ENCODE measurements at places on chromosomes 2 and 18.

GRCh38 chr2:127188797-127189196, 31.3 kb downstream of the CYP27C1 start:
- DNase-seq: no peak

DNA sequence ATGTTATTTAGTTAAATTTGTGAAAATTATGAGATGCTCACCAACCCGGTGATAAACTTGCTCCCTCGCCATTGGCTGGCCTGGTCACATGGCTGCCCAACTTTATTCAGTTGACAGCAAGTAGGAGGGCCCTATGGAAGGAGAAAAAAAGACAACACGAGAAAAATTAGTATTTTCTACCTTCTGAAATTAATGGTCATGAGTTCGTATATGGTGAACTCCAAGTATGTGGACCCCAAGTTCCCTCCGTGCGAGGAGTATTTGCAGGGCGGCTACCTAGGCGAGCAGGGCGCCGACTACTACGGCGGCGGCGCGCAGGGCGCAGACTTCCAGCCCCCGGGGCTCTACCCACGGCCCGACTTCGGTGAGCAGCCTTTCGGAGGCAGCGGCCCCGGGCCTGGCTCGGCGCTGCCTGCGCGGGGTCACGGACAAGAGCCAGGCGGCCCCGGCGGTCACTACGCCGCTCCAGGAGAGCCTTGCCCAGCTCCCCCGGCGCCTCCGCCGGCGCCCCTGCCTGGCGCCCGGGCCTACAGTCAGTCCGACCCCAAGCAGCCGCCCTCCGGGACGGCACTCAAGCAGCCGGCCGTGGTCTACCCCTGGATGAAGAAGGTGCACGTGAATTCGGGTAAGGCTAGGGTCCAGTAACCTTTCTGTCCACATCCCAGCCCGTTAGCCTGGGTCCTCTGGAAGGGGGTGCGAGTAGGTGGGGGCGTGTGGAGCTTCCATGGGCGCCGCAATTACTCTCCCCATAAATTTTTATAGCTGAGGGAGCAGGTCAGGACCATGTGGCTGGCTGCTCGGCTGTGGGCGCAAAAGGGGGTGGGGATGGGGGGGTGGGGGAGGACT, at the start of gene HOXD4:
Gene HOXD4 (plus strand): TSS at position 109 of the 846 bp plus-strand sequence. CDS start 84 bp downstream, at position 193.
- DNase-seq: no peak

DNA sequence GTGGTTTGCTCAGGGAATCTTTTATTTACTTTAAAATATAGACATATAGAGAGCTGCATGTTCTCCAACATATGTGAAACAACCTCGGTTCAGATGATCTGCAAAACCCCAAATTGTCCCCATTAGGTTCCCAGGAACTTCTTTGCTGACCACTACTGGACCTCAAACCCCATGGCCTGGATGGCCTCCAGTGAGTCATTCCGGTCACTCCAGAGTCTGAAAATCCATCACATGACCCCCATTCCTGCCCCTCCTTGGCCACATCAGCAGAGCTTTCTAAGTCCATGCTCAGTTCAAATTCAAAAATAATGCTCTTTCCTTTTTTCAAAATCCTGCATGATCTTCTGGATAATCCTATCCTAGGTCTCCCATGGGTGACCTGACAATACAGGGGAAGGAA, 271.0 kb downstream of the TNS1 start:
- no peak for DNase-seq

- DNase-seq: no peak
Measured at GRCh38 chr2:106187273-106187891, 6.7 kb downstream of the UXS1 start.

DNA sequence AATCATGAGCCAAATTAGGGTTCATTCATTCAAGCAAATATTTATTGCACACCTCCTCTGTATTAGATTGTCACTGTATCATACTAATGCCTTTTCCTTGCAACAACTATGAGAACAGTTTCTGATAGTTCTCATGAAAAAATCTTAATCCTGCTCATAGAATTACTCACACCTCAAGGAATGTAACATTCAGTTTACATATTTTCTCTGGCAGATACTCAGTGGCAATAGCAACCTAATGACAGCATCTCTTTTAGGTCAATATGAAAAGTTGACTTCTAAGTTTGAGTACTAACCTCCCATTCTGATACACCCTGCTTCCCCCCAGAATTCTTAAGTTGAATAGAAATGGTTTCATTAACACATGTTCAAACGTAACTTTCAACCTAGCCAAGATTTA, 132.0 kb downstream of the VWC2L start:
- no peak for DNase-seq

DNA sequence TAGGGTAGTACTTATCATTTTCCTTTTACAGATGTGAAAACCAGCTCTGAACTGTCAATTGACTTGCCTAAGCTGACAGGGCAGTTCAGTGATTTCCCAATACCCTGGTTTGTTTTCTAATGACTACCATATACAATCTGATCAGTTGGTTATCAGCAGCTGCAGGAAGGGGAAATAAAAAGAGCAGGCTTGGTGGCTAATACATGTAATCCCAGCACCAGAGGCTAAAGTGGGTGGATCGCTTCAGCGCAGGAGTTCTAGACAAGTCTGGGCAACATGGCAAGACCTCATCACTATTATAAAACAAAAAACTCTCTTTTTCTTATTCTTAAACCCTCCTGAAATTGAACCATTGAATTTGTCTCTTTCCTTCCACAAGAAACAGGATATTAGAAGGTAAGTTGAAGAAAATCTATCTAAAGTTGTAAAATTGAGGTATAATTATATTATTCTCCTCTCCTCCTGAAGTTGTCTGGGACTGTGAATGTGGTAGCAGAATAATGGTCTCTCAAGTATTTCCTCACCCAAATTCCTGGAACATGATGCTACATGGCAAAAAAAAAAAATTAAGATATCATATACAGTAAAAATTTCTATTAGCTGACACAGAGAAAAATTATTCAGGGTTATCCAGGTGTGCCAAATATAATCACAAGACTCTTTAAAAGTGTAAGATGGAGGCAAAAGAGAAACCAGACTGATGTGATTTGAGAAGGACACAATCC, 1441.6 kb downstream of the SUCLG1 start:
- DNase-seq: no peak

- DNase-seq: no peak
Measured at GRCh38 chr2:127685410-127686080, 10.2 kb upstream of the LIMS2 start.

DNA sequence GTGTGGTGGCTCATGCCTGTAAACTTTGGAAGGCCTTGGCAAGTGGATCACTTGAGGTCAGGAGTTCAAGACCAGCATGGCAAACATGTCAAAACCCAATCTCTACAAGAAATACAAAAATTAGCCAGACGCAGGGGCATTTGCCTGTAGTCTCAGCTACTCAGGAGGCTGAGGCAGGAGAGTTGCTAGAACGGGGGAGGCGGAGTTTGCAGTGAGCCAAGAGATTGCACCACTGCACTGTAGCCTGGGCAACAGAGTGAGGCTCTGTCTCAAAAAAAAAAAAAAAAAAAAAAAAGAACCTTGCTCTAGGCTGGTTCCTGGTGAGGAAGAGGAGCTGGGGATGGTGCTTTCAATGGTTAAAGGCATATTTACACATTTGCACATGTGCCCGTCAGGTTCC, 129.4 kb downstream of the LYPD6B start:
- DNase-seq: no peak

- DNase-seq: no peak
Measured at GRCh38 chr2:234251326-234252271, 201.1 kb downstream of the SPP2 start.

DNA sequence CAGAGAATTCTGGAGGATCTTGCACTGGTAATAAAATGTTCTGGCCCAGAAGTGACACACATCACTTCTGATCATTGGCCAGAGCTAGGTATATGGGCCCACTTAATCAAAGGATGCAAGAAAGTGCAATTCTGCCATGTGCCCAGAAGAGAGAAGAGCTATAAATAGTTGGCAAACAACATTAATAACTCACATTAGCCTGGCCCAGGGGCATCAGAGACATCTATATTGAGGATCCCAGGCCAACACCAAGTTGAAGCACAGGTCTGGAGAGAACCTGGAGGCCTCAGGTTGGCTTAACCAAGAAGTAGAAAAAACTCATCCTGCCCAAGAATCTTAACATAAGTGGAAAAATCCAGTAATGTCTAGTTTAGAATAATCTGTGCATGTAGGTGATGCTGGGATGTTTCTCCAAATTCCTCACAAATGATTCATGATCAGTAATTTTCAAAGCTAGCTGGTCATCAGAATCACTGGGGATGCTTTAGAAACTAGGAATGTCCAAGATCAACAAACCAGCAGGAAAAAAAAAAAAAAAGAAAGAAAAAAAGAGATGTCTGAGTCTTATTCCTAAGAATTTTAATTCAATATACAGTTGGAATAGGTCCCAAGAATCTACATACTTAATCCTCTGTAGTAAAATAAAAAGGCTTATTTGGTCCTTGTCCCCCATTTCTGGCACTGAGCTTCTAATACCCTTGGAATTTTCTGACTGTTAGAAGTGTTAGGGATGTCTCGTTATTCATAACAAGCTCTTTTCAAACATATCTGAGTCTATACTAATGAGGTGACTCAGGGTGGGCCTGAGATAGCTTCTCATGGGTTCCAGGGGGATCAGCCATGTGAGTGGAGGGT, 35.0 kb upstream of the EVA1A start:
- no peak for DNase-seq

- DNase-seq: no peak
Measured at GRCh38 chr2:236670235-236670620, 100.6 kb downstream of the ACKR3 start.

DNA sequence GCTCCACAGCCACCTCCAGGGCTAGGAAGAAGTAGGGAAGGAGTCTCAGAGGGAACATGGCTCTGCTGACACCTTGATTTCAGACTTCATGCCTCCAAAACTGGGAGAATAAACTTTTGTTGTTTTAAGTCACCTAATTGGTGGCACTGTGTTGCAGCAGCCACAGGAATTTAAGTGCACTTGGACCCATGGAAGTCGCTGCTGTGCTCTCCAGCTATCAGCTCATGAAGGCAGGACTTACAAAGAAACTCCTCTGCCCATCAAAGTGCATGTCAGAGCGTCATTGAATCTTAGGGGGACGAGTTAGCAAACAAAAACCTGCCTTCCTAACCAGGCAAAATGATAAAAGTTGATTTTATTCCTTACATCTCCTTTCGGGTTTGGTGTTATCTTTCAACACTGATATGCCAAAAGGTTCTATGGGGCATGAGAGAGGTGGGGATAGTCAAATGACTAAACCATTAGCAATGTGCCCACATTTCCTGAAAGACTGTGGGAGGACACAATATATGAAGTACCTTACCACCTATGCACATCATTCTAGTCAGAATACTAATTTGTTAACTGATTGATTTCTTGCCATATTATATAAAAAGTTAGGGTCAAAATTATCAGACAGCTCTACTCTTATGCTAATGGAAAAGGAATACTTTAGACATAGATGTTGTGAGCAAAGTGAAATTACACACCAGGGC, 235.8 kb upstream of the TNP1 start:
- DNase-seq: no peak
